ENCODE measurements at places on chromosomes 5 and 9. TPM values are rescaled to one million over a fixed set of nuclear protein-coding genes. Genes with fewer than 3 reads are reported as not detected.

DNA sequence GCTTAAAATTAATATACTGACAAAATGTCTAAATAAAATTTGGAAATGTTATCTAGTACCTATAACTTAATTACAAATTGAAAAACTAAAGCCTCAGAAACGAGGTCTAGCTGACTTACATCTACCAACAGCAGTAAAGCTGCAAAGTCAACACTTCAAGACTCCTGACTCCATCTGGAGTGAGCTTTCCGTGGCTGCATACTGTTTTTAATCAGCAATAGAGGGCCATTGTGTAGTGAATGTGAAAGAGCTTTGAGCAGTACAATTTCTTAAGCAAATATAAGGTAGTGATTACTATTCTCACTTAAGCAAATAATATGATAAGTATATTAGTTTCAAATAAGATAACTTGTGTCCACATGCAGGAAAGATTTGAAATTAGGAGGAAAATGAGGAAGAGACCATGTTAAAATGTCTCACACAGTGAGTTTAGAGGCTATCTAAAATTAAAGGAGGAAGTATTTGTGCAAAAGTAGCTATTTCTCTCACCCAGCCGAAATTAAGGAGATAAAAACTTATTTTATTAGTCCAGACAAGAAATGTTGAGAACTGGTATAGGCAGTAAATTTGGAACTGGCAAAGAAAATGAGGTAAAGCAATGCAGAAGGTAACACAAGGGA, 6.4 kb downstream of the SPINK6 start:
- DNase-seq: no peak

DNA sequence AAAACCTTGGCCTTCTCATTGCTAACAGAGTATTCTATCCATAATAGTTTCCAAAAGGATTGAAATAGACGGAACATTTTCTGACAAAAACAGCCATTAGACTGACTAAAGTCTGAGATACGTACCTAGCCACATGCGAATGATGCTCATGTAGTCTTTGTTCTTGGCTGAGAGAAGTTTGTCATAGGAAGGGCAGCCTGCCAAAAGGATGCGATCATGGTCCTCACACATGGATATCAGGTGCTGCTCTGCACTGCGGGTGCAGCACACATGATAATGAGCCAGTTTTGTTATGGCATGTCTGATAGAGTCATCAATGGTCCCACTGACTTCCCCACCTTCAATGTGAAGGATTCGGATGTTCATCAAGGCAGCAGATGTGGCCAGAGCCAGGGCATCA, 12.3 kb downstream of the GNE start:
- no peak for DNase-seq

MPDZ gene
- 54.5 TPM for polyA plus RNA-seq

TLX3 gene
- polyA plus RNA-seq: not detected

DNA sequence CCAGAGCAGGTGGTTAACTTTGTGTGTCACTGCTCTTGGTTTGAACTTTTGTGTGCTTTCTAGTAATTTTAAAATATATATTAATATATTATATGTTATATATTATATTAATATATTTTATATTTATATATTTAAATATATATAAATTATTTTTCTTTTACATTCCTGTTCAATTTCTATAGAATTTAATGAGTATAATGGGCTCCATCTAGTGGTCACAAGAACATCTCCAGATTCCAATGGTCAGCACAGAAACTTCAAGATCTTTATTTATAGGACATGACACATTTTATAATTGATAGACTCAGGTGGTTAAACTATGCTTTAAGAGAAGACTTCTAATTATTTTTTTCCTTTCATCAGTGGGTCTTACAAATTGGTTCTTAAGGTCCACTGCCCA, 39.1 kb downstream of the COL23A1 start:
- DNase-seq: no peak

SPINK7 gene
- not detected for polyA plus RNA-seq

FGD3 gene
- polyA plus RNA-seq: 1.4 TPM

DNA sequence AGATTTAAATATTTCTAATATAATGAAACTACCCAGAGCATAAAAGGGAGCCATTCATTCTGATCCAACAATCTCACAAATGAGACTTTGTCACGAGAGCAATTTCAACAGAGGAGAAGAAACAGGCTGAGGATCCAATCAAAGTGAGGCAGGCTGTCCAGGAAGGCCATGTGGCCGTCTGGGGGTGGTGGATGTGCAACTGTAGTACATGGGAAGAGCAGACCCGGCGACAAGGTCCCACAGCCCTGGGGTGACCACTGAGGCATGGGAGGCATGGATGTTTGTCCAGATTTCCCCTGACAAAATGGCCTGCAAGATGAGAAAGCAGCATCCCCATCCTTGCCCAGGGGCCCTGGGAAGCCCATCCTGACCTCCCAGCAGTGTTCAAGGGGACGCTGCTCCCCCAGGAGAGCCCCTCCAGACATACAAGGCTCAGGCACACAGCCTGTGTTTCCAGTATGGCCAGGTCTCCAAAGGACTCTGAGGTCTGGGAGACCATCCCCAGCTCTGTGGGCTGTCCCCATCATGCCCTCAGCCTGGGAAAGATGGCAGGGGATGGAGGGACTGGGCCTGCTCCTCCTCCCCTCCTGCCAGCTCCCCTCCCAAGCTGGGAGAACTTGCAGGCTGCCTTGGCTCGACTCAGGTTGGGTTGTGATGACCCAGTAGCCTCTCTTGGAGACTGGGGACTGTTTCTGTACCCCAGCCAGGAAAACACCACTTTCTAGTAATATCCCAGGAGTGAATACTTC, 27.5 kb upstream of the FCN2 start:
- no peak for DNase-seq

GHR gene
- polyA plus RNA-seq: 40.9 TPM

DNA sequence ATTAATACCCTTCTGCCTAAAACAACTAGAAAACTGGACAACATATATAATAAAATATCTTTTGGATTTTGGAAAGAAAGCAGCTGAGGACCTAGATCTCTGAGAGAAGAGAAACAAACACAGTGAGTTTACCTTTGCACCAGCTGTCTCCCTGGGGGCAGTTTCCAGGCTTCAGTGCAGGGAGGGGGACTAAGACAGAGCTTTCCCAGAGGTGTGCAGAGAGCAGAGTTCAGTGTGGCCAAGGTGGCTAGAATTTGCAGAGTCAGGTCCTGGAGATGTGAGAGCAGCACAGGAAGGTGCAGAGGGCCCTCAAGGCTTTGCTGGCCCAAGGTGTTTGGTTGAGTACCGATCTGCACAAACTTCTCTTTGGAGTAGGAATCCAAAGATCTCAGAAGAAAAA, 26.3 kb upstream of the PTPDC1 start:
- DNase-seq: no peak

GRCh38 chr5:83368319-83368718, 103.2 kb upstream of the VCAN start:
- DNase-seq: no peak

DNA sequence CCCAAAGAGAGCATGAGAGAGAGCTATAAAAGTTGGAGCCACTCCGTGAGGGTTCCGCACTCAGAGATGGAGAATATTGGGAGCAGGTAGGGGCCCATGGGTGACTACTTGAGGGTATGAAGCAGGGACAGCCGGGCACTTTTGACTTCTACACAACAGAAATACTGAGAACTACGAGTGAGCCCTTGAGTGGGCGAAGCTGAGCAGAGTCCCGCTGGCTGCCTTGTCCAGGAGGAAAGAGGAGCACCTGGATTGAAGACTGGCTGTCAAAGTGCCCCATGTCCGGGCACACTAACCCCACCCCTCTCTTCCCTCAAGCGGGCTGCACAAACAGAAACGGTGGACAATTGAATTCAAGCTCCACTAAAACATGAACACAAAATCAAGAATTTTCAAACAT, 33.6 kb downstream of the FYB1 start:
- no peak for DNase-seq

FCHSD1 gene
- 18.3 TPM for polyA plus RNA-seq

- no peak for DNase-seq
These were observed 20.4 kb downstream of the TENT4A start for GRCh38 chr5:6733411-6734242.

DNA sequence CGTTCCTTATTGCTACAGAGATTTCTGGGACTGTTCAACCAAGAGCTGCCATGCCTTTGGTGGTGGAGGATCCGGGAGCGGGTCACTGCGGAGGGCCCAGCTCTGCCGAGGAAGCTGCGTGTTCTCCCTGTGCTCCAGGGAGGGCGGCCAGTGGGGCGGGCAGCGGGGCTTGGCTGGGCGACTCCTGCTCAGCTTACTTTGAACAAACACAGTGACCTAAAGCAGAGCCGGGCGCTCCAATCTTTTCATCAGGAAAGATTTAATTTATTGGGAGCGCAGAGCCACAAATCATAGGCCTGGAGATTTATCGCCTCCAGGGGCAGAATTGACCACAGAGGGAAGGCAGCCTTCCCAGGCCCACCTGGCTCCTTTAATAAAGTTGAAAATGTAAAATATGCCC, 27.7 kb downstream of the LHX3 start:
- no peak for DNase-seq

CDKN2B-AS1 gene
- polyA plus RNA-seq: not detected

- DNase-seq: no peak
These were observed 27.5 kb downstream of the ADGRD2 start for GRCh38 chr9:124477648-124478285.

DNA sequence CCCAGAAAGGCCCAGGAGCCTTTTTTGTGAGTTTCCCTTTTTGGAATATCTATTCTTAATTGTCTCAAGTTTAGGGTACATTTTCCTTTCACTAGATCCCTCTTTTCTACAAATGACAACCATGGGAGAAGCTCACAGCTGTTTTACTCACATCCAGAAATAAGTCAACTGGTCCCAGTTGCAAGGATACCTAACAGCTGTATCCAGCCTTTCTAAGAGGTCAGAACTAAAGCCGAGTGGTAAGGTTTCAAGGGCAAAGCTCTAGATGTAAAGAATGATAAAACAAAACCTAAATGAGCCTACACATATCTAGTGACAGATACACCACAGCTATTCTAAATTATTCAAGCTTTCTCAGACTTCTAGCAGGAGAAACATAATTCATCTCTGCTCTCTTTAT, 4.4 kb downstream of the FGF10 start:
- DNase-seq: no peak

DNA sequence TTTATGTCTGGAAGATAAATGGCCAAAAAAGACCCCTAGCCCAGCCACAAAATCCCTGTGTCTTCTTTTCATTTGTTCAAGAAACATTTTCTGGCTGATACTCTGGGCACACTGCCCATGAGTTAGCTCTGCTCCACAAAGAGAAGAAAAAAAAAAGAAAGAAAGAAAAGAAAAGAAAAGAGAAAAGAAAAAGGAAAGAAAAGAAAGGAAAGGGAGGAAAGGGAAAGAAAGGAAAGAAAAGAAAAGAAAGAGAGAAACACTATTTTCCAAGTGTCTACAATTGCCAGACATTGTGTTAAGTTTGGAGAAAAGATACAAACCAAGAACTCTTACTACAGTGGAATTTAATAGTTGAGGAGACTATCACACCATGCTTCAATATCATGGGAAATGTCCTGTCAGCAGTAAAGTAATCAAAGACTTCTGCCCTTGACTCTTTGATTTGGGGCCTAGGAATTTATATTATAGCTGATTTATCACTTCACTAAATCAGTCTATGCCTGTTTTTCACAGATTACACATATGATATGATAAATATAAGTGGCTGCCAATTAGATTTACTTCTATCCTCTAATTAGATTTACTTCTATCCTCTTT, 3.0 kb downstream of the TRMO start:
- no peak for DNase-seq

- DNase-seq: no peak
These were observed 150.0 kb upstream of the IRX2 start for GRCh38 chr5:2901511-2901910.

DNA sequence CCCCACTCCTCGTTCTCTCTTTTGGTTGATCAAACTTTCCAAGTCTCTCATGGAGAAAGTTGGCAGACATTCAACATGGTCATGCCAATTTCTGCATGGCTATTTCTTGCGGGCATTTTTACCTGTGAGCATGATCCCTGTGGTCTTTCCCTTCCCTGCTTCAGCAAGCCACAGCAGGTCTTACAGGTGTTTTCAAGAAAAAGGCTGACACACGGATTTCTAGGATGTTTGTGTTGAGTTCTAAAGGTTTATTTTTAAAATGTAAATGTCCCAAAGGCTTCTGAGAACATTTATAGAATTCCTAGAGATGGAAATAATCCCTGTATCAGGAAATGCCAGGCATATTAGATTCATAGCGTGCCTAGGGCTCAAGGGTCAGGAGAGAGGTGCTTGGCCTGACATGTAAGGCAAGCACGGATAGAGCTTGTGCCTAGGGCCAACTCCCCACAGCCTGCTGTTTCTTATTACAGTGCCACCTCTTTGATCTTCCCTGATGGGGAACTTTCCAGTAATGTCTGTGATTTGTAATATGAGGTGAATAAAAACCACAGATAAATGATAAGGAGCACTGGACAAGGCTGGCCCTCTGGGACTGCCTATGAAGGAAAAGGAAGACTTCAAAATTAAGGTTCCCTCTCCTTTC, 79.8 kb downstream of the MUSK start:
- DNase-seq: no peak

PCSK5 gene
- 16.0 TPM for polyA plus RNA-seq

GRCh38 chr5:151708126-151708525, 21.4 kb upstream of the SPARC start:
- DNase-seq: no peak

MEIKIN gene
- polyA plus RNA-seq: not detected

DNA sequence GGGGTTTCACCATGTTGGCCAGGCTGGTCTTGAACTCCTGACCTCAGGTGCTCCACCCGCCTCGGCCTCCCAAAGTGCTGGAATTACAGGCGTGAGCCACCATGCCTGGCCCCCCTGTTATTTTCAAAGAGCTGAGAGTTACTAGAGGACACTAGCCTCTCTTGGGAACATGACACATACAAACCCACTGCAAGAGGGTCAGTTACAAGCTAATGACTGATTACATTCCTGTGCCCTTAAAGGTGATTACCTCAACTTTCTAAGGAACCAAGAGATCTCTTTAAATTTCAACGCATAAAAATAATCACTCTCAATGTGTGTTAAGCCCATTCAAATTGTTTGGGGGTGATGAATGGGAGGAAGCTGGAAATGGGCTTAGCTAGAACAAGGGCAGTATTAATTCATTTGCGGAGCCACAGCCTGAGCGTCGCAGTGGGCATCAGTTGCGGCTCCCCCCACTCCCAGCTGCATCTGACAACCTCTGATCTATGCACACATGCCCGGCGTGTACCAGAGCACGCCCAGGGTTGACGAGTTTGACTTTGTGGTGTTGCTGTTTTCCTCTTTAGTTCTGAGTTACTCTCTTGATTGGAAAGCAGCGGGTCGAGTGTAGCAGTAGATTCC, 146.9 kb downstream of the GOLPH3 start:
- no peak for DNase-seq

GRCh38 chr5:67925511-67925910, 290.0 kb upstream of the PIK3R1 start:
- no peak for DNase-seq

- no peak for DNase-seq
These were observed 29.9 kb downstream of the SLC6A18 start for GRCh38 chr5:1255081-1255561.

- no peak for DNase-seq
These were observed 66.2 kb upstream of the WDR41 start for GRCh38 chr5:77558266-77558665.

GRCh38 chr9:27496135-27496504, 28.0 kb upstream of the IFNK start:
- no peak for DNase-seq

PLAC8L1 gene
- polyA plus RNA-seq: 0.62 TPM

All from left renal pelvis (tissue), 4 donors.